ENCODE measurements at places on chromosomes 1 and 21.

- DNase-seq: no peak
Measured at GRCh38 chr1:28756846-28757245, 20.1 kb downstream of the YTHDF2 start.

GRCh38 chr1:178683291-178683690 lies 41.8 kb upstream of the RALGPS2 start:
- DNase-seq: no peak

- no peak for DNase-seq
Measured at GRCh38 chr1:177305040-177306018, 134.6 kb downstream of the BRINP2 start.

GRCh38 chr1:91729621-91730358 lies 156.2 kb downstream of the TGFBR3 start:
- no peak for DNase-seq

DNA sequence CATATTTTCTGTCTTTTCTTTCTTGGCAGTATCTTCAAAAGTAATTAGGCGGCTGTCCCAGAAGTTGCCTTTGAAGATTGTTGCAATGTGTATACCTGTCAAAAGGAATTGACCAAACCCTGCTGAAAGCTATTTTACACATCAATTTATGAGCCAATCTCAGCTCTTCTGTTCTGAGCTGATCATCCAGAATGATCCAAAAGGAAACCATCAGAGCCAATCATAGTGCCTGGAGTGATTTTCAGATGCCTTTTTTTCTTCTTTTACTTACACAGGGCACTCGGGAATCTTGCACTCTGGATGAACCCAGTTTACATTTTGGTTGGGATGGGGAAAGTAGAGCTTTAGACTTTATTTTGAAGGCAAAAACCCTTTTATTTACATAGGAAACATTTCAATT lies 21.8 kb upstream of the APOBEC4 start:
- DNase-seq: no peak

- no peak for DNase-seq
Measured at GRCh38 chr1:243851765-243852164, 1.7 kb upstream of the AKT3 start.

DNA sequence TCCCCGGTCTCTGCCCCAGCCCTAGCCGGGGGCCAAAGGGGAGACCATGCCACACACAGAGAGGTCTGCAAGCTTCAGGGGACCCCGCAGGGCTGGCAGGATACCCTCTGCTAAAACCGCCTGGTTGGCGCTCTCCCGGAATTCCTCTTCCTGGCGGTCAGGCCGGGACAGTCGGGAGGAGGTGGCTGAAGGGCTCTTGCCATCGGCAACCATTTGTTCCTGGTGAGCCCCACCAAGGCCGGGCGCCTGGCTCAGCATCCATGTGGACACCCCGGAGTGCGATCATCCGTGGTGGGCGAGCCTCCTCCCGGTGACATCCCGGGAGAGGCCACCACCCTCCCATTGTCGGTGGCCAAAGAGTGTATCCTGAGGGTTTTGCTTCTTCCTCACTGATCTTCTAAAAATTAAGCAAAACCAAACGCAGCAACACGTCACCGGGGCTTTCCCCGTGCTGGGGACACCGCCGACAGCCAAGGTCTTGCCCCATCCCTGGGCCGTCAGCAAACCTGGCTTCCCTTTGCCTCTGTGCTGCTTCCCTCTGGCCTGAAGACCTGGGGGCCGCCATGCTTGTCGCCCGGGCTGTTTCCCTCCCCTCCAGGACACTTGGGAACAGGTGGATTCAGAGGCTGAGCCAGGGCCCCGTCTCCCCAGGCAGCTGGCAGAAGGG lies 59.1 kb upstream of the TTC34 start:
- DNase-seq: no peak

GRCh38 chr1:230711245-230711644 lies 2.7 kb downstream of the AGT start:
- DNase-seq: no peak

GRCh38 chr1:243253211-243253925 lies 1.7 kb downstream of the CEP170 start:
- no peak for DNase-seq

- DNase-seq: no peak
Measured at GRCh38 chr21:25539606-25540005, 67.7 kb downstream of the MRPL39 start.

DNA sequence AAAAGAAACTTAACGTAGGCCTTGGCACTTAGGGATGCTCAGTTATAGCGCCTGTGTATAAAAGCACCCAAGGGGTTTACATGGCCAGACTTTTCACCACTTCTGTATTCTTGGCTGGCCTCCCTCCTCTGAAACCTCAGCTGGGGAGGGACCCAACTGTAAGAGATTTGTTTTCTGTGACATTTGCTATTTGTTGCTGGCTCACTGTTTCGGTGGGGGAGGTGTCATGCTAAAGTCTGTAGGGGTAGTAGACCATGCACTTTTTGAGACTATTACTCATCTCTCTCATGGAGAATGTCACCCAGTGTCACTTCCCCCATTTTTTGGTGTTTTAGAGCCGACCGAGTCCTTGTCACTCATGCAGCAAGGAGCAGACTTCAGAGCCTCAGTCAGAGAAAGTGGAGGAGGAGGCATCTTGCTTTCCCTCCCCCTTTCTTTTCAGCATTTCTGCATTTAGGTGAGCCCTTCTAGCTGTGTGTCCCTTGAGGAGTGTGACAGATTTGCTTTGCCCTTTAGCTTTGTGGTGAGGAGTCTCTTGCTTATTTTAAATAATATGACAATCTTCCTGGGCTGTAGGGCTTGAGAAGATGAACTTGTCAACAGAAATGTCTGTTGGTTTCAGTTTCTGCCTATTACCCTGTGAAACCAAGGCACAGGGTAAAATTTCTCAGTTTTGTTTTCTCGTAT lies 160.1 kb downstream of the FASLG start:
- no peak for DNase-seq

DNA sequence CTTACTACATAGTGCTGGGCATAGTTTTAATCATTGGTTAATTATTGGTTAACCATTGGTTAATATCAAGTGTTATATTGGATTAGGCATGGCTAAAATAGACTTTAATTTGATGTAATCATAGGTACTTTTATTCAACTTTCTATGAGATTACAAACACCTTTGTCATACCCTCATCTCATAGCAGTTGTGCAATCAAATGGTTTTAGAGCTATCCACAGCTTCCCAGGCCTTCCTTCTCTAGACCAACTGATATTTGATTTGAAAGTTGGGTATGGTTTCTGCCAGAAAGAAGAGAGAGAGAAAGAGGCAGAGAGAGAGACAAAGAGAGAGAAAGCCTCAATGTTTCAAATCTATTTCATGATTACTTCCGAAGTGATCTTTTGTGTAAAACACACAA lies 9.6 kb upstream of the RGS1 start:
- no peak for DNase-seq

- DNase-seq: no peak
Measured at GRCh38 chr1:42740851-42741580, 980 bp upstream of the CLDN19 start.

DNA sequence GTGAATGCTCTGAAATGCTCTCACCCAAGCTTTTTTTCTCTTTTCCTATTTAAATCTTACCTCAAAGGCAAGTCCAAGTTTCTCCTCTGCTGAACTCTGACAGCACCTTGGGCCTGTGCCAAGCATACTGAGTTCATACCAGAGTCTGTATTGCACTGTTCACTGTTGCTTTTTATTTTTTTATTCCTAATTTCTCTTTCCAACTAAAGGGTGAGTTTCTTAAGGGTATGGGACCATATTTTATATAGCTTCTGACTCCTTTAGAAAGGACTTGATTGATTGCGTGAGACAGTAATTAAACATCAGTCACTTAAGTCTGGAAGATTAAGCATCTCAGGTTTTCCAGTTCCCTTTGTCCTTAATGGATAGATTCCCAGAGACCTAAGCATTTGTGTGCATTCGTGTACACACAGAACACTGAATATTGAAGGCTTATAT lies 69.9 kb downstream of the CACHD1 start:
- no peak for DNase-seq

- no peak for DNase-seq
Measured at GRCh38 chr1:115074839-115075534, 14.3 kb downstream of the TSPAN2 start.

DNA sequence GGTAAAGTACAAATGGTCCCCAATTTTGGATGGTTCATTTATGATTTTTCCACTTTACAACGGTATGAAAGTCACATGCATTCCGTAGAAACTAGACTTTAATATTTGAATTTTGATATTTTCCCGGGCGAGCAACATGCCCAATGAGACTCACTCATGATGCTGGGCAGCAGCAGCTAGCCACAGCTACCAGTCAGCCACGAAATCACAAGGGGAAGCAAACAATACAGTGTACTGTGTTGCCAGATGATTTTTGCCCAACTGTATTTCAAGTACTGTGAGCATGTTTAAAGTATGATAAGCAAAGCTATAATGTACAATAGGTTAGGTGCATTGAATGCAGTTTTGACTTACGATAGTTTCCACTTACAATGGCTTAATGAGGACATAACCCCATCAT lies 266.8 kb downstream of the VAV3 start:
- no peak for DNase-seq

DNA sequence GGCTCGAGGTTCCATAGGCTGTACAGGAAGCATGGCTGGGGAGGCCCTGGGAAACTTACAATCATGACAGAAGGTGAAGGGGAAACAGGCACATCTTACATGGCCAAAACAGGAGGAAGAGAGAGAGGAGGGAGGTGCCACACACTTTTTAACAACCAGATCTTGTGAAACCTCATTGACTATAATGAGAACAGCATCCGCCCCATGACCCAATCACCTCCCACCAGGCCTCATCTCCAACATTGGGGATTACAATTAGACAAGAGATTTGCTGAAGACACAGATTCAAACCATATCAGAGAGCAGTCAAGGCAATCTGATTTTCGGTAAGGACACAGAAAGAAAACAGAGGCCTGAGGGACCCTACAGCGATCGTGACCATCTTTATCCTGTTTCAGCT lies 41.7 kb downstream of the TNFRSF9 start:
- DNase-seq: no peak

GRCh38 chr1:115495625-115496024 lies 146.1 kb upstream of the VANGL1 start:
- no peak for DNase-seq

GRCh38 chr1:3027611-3028371 lies 6.5 kb downstream of the ACTRT2 start:
- no peak for DNase-seq

- DNase-seq: no peak
Measured at GRCh38 chr1:66676613-66677298, 75.5 kb upstream of the DYNLT5 start.

- DNase-seq: no peak
Measured at GRCh38 chr21:20250337-20250736, 747.9 kb upstream of the NCAM2 start.

DNA sequence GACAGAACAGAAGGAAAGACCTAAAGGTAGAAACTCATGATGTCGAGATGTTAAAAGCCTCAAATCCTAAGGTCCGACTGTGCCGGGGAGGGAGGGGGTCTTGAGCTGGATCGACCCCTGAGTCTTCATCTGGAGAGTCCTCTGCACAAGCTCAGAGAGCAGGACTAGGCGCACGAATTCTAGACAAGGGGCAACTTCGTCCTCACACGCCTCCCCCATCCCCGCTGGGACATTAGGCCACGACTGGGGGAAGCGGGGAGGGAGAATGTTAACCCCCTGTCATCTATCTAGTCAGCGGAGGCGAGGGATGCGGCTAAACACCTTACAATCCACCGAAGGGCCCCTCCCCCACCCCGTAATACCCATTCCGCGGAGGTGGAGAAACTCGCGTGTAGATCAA lies 94.7 kb downstream of the PRKAB2 start:
- DNase-seq: no peak

DNA sequence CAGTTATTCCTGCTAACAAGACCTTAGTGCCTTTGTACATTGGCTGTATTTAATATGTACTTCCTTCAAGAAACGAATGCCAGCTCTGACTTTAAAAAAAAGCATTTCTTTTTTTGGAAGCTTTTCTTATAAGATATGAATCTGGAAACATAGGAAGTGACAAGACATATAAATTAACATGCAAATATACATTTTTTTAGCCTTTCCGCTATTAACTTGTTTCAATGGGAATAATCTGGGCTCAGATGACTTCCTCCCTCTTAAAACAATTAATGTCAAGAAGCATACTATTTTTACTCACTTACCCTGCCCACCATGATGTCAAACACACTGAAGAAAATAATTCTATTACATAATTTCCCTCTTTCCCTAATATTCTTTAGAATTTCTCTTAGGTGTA lies 1.4 kb downstream of the DENND1B start:
- DNase-seq: no peak

DNA sequence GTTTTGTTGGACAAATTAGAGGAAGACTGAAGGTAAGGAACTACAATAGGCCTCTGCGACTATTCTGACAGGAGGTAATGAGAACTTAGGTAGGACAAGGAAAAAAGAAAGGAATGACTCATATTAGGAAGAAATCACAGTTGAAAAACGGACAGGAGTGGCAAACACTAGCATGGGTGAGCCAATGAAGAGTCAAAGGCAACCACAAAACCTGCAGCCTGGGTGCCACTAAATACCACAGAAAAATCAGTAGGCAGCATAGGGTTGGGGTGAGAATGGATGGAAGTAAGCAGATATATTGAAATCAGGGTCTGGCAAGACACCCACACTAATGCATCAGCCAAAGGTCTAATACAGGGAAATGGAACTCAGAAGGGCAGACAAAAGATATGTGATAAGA lies 10.0 kb downstream of the RBM34 start:
- DNase-seq: no peak

DNA sequence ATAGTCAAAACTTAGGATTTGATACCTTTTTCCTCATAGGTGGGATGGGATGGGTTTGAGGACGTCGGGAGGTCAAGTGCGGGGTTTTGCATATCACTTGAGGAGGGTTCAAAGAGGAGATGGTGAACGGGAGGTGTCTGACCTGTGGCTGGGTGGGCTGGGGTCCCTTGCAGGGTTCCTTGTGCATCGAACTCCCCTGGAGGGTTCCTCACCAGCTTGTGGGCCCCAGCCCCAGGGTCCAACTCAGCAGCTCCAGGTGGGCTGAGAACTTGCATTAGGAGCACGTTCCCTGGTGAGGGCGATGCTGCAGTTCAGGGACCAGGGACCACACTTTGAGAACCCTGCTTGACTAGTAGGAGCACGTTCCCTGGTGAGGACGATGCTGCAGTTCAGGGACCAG lies 23.2 kb downstream of the TRPM2 start:
- DNase-seq: no peak

DNA sequence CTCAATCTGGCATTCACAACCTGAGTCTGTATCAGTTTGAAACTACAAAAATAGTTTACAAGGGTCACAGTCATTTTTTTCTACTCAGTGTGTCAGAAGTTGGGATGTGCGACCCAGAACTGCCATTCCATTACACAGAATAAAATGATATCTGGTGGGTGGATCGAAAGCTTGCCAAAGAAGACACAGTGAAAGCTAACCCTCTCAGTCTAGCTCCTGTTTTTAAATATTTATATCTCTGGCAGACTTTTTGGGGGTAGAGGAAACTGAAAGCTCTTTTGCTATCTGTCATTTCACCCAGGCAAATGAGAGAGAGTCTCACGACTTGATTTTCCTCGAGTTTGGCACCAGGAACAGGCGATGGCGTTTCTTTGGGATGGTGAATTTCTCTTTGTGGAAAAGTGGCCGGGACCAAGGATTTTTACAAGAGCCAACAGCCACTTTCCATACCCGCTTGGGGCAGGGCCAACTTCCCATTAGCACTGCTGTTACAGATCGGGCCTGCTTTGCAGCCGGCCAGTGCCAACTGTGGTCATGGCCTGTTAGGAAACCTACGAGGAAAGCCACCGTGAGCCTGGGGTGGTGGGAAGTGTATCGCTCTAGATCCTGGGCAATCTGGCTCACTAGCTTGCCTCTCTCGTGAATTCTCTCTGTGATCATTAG lies 185.5 kb upstream of the NFIA start:
- DNase-seq: no peak
